ENCODE measurements at places on chromosomes 7 and 10.

DNA sequence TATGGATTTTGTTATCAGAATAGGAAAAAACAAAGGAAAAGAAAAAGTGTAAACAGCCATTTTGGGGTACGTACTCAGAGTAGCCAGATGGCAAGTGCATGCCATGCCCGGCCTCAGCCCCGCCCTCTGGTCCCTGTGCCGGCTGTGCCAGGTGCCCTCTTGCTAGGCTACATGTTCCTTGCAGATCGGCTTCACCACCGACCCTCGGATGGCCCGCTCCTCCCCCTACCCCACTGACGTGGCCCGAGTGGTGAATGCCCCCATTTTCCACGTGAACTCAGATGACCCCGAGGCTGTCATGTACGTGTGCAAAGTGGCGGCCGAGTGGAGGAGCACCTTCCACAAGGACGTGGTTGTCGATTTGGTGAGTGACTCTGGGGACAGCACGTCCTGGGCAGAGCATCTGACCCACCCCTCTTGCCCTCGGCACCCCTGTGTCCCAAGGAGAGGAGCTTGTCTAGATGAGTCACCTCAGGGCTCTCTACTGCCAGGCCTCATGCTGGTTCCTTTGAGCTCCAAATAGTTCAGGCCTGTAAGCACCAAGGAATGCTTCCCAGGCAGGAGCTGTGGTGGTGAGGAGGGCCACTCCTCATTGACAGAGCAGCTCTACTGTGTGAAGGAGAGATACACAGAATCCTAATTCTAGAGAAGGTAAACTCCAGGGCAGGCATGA lies 54.9 kb upstream of the ZMIZ2 start:
- peaks cover 34% of the 10 kb centered on the region for H3K36me3 ChIP-seq
- no peak for DNase-seq
- H3K4me1 ChIP-seq: no peaks in the 10 kb centered on the region
- H3K27ac ChIP-seq: no peak overlapping the region
- H3K4me3 ChIP-seq: no peak overlapping the region
- no peaks in the 10 kb centered on the region for H3K27me3 ChIP-seq

DNA sequence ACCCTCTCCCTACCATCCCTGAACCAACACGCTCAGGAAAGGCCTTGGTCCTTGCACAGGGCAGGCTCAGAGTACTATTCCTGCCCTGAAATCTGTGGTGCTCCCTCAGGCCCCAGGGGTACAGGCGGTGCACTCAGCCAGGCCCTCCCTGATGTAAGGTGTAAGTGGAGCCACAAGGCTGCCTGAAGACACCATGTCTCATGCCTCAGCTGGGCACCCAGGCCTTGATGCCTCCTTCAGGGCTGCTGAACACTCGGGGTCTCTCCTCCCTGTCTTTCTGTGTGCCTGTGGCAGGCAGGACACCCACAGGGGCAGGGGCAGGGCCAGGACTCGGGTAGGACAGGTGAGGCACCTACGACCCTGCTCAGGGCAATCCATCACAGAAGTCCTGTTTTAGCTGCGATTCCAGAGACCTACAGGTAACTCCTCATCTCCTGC lies 22.9 kb upstream of the ANTXRL start:
- no peak overlapping the region for H3K4me3 ChIP-seq
- no peak overlapping the region for H3K27ac ChIP-seq
- peaks cover 5% of the 10 kb centered on the region for H3K4me1 ChIP-seq
- no peaks in the 10 kb centered on the region for H3K27me3 ChIP-seq
- DNase-seq: no peak
- H3K36me3 ChIP-seq: no peaks in the 10 kb centered on the region

DNA sequence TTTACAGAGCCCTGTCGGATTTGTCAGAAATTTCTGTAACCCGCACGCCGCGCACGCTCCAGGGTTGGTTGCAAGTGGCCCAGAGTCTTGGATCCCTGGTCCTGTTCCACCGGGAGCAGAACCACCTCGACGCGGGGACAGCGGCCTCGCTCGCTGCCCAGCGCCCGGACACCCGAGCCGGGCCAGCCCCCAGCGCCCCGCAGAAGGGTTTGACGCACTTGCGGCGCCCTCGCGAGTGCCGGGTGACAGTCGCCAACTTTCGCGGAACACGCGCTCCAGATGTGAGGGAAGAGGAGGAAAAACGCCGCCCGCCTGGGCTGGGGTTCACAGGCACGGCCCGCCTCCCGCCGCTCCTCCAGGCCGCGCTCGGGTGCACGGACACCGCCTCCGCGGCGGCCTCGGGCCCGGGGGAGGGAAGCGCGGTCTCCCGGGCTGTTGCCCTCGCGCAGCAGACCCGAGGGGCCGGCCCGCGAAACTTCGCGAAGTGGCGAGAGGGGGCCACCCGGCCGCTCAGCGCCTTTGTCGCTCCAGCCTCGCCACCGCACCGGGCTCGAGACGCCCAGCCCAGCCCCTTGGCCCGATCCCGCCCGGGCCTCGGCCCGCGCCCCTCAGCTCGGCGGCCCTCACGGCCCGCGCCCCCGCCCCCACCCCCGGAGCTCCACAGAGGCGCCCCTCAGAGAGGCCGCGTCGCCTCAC lies 514 bp downstream of the RNF216 start:
- peaks cover 37% of the 10 kb centered on the region for H3K4me1 ChIP-seq
- no peaks in the 10 kb centered on the region for H3K27me3 ChIP-seq
- no peak for DNase-seq
- H3K36me3 ChIP-seq: no peaks in the 10 kb centered on the region
- H3K27ac ChIP-seq: peak overlapping the region; percentile 92
- peak overlapping the region; percentile 96 for H3K4me3 ChIP-seq

- H3K27me3 ChIP-seq: no peaks in the 10 kb centered on the region
- no peak for DNase-seq
- no peaks in the 10 kb centered on the region for H3K4me1 ChIP-seq
- no peaks in the 10 kb centered on the region for H3K36me3 ChIP-seq
- no peak overlapping the region for H3K4me3 ChIP-seq
These were observed 535.9 kb downstream of the TFEC start for GRCh38 chr7:115494529-115495147.

All from thoracic aorta (tissue), 2 donors.